ENCODE measurements at places on chromosomes 3 and 15.

DNA sequence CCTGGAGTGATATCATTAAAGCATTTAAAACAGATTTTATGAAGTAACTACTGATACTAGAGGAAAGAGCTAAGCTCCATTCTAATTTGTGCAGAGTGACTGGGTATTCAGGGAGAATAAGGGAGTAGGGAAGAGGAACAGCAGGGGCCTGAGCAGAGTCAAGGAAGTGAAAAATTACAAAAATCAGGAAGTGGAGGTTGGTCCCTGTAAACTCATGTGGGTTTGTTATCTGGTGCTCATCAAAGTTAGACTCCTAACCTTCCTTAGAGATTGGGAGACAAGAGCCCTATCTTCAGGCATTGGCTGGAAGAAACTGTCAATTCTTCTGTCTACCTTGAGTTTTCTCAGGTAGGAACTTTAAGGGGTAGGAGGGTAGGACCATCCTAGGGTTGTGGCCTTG lies 82.5 kb downstream of the NEK11 start:
- DNase-seq: no peak

DNA sequence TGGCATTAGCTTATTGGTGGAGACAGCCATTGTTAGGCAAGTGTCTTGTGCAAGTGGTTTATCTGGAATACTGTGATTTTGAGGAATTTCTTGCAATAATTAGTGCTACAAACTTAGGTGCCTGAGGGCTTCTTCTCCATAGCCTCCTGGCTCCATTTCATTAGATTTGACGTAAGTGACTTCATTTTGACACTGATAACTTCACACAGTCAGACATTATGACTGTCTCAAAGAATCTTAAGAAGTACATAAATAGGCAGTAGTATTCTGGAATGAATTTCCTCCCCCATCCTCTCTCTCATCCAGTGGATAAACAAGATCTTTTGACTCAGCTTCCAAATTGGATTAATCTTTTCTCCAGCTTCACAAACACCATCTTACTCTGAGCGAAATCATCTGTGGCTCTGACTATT lies 19.0 kb downstream of the ARL14 start:
- no peak for DNase-seq

DNA sequence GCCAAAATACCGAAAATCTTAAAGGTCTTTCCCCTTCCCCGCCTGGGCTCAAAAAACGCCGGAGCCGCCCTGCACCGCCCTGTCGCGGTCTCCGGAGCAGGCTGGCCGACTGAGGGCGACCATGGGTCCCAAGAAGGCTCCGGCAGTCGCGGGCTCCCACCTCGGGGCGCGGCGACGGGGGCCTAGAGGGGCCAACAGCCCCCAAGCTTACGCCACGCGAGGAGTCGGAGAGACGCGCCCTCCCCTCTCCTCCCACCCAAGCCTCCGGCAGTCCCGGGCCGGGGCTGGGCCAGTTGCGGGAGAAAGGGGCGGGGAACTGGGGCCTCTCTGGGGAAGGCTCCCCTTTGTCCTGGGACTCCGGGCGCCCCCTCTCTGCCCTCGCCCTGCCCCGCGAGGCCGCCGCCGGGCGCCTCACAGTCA lies 69.2 kb downstream of the GOLGA8B start:
- no peak for DNase-seq

DNA sequence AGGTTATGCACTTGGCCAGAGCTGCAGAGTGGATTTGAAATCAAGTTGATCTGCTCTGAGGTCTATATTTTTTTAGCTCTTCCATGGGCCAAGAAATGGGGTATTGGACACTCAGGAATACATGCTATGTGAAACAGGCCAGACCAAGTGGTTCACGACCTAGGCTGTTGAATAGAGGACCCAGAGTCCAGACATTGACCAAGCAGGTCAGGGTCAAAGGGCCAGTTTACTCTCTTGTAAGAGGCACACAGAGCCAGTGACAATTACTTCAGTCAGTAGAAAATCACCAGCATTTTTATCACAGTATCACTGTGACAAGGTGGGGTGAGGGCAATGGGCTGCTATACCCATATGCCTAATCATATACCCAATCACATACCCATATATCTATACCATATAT lies 320.6 kb upstream of the RORA start:
- no peak for DNase-seq

GRCh38 chr15:63051156-63052066 lies 8.9 kb downstream of the TPM1 start:
- no peak for DNase-seq

GRCh38 chr3:48440590-48440958 lies 517 bp downstream of the TMA7 start:
- peak; percentile 73 for DNase-seq

GRCh38 chr15:39028069-39028468 lies 463.5 kb upstream of the RASGRP1 start:
- DNase-seq: no peak

DNA sequence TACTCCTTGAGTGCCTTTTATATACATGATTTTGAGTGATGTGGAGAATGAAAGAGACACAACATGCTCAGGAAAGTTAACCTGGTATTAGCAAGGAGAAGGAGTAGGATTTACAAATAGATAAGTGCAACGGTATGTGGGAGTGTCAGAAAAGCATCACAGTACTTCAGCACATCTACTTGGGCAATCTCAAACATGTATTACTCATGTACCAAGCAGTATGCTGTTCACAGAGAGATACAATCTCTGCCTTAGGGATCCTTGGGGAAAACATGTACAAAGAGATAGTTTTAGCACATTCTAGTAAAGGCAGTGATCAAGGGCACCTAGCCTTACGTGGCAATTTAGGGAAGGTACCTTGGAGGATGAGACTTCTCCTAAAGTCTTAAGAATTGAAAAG lies 146.5 kb downstream of the FILIP1L start:
- no peak for DNase-seq

- DNase-seq: no peak
Measured at GRCh38 chr3:24624938-24625681, 130.5 kb upstream of the THRB start.

GRCh38 chr15:92020804-92021203 lies 167.3 kb downstream of the SLCO3A1 start:
- no peak for DNase-seq

- DNase-seq: no peak
Measured at GRCh38 chr3:181103605-181104004, 114.1 kb upstream of the DNAJC19 start.

DNA sequence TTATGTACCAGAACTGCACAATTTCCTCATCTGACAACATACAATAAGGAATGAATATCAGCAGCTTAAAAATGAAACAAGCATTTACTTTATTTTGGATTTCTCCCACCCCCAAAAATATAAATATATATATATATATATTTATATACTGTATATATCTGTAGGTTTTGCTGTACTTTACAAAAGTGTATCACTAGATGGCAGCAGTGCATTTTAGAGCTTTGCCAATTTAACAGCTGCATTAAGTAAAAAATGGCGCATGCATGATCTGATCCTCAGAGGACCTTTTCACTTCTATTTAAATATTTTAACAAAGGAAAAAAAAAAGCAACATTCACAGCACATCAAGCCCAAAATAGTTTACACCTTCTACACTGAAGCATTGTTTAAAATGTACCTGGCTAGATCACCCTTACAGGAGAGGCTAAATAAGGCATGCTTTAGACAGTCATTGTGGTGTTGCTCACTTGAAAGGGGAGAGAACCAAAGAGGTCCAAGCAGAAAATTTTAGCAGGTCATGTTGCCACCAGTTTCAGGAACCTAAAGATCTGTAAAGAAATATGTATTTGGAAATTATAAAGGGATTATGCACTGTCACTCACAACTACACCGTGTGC lies 72.6 kb downstream of the NPTN start:
- no peak for DNase-seq

- no peak for DNase-seq
Measured at GRCh38 chr3:155981669-155982068, 111.2 kb downstream of the GMPS start.

DNA sequence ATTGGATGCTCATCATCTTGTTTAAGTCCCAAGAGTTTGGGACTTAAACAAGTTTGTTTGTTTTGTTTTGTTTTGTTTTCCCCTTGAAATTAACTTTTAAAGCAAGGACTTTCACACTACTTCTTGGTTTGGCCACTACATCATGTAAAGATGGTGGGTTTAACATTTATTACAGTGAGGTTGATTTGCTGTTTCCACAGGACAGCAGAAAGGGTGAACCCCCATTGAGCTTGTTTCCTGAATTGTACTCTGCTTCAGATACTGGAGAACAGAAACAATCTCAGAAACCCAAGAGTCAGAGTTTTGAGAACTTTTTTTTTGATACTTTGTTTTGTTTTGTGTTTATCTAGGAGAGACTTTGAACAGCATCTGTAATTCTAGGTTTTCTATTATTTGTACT lies 6.7 kb downstream of the POU1F1 start:
- no peak for DNase-seq

DNA sequence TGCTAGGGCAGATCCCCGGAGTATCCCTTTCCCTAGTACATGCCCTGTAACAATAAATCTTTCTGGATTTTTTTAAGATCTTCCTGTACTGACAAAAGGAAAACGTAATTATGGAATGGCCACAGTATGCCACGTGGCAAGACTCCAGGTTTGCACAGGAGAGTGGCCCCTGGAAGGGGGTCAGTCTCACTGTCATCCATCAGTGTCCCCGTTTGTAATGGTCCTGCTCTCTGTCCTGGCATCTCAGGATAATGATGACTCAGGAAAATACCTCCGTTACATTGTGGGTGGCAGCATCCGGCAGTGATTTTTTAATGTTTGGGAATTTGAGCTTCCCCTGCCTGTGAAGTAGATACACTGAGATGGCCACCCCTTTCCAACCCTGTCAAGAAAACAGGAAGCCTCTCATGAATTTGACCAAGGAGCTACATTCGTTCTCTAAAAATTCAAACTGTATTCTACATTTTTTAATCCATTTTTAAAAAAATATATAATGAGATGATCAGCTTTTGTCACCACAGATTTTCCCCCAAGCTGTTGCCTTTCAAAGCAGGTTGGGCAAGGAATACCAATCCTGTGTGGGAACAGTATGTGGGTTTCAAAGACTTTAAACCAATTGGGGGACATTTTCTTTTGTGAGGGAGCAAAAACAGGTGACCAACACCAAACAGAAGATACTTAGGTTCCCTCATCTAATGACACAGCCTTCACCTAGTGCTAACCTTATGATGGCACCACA lies 110.4 kb downstream of the C3orf70 start:
- DNase-seq: no peak

DNA sequence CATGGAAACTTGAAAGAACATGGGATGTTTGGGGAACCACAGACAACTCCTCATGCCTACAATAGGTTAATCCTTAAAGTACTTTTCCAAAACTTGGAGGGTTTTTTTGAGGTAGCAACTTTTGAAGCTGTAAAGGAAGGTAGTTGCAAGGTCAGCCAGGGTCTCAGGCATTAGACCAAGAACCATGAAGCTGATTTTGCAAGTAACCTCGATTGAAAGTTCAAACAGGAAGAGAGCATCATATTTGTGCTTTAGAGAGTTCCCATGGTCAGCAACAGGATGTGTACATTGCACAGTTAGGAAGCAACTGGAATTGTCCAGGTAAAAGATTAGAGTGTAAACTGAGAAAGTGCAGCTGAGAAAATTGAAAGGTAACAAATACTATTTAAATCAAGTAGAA lies 199.8 kb upstream of the NR2F2 start:
- no peak for DNase-seq

DNA sequence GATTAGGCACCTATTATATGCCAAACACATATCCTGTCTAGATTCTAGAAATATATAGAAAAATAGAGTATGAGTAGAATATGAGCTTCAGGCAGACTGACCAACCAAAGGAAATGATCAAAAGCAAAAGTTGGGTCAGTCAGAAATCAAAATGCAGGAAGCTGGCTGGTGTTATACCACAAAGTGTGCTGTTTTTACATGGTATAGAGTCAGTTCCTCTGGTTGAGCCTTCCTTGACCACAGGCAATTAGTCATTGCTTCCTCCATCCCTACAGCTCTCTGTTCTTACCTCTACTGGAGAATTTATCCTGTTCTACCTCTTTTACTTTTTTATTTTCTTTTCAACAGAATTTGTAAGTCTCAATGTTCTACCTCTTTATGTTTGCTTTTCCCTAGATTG lies 149.8 kb downstream of the TMCO5A start:
- no peak for DNase-seq

DNA sequence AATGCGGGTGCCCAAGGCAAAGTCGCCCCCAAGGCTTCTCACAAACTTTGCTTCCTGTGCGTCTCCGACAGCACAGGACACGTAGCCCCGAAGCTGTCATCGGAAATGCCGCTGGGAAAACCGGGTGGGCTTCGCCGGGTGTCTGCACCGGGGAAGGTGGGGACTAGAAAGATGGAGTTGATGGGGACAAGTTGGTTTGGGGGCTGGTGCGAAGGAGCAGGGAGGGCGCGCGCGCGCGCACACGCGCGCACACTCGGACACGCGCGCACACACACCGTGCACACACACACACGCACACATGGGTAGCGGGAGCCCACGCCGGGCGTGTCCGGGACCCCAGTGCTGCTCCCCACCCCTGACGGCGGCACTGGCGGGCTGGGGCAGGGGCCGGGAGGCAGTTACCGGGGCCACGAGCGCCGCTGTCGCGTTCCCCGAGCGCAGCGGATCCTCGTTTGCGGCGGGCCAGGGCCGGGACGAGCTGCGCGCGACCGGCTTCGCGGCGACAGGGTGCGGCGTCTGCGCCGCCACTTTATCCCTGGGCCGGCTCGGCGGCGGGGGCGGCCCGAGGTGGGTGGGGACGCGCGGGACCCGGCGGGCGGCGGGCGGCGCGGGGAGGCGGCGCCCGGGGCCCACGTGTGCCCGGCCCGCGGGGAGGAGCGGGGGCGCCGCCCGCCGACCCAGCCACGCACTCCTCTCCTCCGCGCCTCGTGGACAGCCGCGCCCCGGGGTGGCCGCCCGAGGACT lies 539 bp upstream of the MGLL start:
- DNase-seq: peak; percentile 84

DNA sequence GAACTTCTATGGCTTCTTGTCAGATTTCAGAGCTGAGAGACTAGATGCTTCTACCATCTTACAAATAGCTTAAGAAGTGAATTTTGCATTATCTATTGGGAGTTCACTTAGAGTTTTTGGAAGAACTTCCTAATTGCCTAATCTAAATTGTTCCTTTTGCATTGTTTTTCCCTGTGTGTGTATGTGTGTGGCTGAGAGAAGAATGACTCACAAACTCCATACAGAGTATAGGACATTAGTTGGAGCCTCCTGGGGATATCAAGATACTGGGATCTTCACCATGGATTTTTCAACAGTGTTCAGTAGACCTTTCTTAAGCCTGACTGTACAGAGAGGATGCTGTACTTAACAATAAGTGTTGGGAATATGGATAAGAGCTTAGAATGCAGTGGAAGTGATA lies 10.9 kb downstream of the TLNRD1 start:
- no peak for DNase-seq

- no peak for DNase-seq
Measured at GRCh38 chr3:153249906-153250305, 87.9 kb downstream of the RAP2B start.

- DNase-seq: peak; percentile 95
Measured at GRCh38 chr3:188153437-188154013, 432 bp upstream of the LPP start.

Measured in coronary artery (tissue), 2 donors.